Esophagus squamous epithelium (tissue), 5 donors: ENCODE measurements at places on chromosomes 6 and 20.

- no peak for DNase-seq
Observed at GRCh38 chr6:77136086-77136485, 327.2 kb downstream of the HTR1B start.

- no peak for DNase-seq
Observed at GRCh38 chr6:137403855-137404254, 90.3 kb downstream of the OLIG3 start.

DNA sequence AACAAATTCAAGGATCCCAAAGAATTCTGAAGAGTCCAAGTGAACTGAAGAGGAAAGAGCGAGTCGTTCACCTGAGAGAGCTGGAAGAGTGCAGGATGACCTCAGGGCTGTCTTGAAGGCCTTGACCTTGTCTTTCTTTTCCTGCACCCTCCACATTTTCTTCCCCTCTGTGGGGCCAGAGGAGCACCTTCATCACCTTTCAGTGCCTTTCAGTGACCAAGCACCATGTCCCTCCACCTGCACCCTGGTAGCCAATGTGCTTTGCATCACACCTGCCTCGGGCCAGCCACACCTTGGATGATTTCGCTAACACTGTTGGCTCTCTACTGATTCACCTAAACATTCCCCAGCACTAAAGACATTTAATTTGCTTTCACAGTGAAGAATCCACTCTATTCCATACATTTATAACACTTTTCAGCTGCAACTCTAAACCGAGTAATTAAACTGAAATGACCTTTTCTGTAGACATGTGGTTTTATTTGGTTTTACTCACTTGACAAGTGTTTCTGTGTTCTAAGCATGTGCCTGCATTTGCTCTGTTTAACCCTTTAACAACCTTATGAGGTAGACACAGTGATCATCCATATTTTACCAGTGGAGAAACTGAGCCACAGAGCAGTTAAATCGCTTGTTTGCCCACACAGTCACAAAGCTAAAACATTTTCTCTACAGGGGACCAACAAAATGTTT, 121.3 kb upstream of the CST7 start:
- no peak for DNase-seq

- no peak for DNase-seq
Observed at GRCh38 chr6:45513843-45514242, 136.1 kb upstream of the SUPT3H start.

DNA sequence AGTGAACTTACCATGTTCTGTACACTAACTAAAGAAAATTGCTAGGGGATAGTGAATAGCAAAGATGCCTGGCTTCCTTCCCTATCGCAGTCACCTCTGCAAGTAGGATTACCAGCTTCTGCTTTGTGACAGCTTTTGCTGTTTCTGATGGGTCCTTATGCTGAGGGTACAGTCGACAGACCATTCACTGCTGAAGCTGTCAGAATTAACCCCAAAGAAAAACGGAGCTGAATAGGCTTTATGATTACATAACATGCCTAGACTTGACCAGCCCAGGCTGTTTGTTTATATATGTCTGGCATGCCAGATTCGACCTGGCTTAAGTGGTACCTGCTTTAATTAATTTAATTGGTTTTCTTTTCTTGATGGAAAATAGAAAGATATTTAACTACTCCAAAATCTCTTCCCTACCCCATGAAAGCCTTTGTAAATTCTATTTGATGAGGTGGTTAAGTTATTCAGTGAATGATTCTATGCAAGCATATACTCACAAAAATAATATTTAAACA, 21.7 kb upstream of the PRELID3B start:
- DNase-seq, result no peak

DNA sequence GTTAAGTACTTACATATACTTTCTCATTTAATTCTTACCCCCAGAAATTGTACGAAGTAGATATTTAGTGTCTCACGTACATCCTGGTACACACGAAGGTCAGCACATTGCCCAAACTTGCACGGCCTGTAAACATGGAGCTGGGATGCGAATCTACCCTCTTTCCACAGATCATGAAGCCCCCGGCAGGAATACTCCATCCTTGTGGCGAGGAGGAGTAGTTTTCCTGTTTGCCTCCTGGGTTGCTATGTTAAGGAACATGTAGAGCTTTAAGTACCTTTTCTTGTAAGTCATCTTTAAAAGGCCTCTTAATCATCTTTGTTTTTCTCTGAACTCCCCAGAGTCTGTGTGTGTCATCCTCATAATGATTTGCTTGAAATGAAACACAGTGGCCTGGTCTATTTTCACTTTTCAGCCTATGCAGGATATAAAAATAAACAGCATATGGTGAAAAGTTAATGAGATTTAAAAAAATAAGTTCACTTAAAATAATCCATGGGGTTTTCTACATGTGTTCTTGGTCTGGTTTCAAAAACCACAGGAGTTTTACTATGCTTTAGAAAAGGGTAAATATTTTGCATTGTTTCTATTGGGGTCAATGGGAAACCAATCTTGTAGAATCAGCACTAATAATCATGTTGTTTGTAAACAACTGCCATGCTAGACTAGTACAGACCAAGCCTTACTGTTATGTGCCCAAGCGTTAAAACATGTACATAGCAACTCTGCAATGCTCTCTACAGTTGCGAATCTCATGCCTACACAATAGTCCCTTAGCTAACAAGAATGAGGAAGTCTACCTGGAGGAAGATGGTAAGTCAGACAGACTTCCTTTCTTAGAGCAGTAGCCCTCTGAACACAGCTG, 9.3 kb upstream of the ARID1B start:
- DNase-seq, result no peak

- no peak for DNase-seq
Observed at GRCh38 chr6:117449549-117450439, 24.1 kb upstream of the ROS1 start.

GRCh38 chr6:149405823-149406765, 6.0 kb downstream of the SUMO4 start:
- DNase-seq, result no peak

DNA sequence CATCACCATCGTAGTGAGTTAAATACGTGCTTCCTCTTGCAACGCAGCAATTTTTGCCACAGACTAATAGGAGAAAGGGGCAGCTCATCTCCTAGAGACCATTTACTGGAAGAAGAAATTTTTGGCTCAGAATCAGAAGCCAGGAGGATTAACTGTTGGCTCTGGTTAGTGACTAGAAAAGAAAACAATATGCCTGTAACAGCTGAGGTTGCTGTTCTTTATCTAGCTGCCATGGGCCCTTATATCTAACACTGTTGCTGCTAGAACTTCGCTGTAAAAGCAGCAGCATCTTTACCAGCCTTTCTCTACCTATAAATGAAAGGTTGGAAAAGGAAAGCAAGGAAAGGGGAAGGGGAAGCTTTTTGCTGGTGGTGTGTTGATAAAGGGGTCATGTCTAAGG, 65.9 kb downstream of the FAM135A start:
- no peak for DNase-seq

DNA sequence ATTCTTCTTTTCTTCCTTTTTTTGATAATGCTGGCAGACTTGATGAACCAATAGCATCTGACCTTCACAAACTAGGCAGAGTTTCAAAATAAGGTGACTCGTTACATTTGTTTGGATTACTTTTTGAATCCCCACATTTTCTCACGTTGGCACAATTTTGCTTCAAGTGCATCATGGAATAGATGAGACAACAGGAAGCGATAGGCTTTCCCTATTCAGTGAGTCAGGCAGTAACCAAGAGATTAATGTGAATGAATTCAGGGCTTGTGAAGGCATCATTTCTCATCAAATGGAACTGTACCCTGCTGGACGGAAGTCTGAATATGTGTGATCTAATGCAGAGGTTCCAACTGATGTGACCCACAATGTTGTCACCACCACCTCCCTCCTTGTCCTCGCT, 10.7 kb downstream of the RFPL4B start:
- DNase-seq, result no peak

DNA sequence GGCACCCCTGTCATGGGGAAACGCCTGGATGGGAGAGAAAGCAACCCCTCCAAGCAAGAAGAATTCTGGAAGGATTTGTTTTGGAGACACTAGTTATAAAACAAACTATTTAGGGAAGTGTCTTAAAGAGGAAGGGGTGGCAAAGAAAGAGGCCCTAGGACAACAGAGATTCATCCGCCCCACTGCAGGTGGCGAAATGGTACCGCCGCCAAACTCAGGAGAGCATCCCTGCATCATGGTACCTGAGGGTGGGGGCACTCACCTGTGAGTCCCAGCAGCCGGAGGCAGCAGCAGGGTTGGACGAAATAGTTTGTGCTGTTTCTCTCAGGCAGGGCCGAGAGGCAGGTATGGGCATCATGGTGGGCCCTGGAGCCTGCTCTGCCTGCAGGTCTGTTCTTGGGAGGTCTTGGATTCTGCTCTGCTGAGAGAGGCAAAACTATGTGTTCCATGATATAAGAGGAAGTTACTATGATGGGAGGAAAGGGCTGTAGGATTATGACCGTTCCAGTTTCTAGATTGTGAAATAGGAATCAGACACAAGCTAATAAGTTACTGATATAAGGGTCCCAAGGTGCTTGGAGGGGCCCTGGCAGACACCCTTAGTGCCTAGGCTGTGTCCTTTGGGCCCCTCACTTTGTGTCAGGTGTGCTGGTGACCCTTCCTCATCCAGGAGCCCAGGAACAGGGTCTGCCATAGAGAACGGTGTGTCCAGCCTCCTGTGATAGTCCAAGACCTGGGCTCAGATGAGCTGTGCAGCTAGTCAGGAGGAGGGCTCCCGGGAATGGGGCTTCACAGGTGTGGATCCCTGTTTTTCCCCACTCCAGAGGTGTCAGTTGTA, 20.4 kb downstream of the SIRPD start:
- DNase-seq, result no peak

DNA sequence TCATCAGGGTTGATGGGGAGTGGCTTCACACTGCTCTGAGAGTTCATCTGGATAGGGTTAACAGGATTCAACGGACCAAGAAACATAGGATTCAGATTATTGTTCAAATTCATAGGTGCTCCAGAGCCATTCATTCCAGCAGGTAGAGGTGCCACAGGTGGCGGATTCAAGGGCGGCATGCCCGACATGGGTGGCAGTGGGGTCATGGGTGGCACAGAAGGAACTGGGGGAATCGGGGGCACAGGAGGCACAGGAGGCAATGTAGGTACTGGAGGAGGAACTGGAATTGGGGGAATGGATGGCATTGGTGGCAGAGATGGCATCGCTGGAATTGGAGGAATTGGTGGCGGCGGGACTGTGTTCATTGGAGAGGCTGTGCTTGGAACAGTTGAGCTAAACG, 10.3 kb downstream of the CPNE1 start:
- DNase-seq, result no peak

DNA sequence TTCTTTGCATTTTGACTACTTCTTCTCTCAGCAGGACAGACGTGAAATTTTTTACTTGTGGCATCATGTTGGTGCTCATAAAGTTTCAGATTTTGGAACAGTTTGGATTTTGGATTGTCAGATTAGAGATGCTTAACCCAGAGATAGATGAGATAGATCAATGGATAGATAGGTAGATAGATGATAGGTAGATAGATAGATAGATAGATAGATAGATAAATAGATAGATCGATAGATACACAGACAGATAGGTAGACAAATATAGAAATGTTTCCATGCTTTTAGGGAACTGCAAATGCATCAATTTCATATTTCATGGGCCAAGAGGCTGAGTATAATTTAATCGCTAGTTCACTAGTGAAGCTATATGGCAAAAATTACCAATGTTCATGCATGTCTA, 981.5 kb upstream of the ADGRB3 start:
- no peak for DNase-seq

- no peak for DNase-seq
Observed at GRCh38 chr6:2693231-2693630, 57.5 kb downstream of the MYLK4 start.

DNA sequence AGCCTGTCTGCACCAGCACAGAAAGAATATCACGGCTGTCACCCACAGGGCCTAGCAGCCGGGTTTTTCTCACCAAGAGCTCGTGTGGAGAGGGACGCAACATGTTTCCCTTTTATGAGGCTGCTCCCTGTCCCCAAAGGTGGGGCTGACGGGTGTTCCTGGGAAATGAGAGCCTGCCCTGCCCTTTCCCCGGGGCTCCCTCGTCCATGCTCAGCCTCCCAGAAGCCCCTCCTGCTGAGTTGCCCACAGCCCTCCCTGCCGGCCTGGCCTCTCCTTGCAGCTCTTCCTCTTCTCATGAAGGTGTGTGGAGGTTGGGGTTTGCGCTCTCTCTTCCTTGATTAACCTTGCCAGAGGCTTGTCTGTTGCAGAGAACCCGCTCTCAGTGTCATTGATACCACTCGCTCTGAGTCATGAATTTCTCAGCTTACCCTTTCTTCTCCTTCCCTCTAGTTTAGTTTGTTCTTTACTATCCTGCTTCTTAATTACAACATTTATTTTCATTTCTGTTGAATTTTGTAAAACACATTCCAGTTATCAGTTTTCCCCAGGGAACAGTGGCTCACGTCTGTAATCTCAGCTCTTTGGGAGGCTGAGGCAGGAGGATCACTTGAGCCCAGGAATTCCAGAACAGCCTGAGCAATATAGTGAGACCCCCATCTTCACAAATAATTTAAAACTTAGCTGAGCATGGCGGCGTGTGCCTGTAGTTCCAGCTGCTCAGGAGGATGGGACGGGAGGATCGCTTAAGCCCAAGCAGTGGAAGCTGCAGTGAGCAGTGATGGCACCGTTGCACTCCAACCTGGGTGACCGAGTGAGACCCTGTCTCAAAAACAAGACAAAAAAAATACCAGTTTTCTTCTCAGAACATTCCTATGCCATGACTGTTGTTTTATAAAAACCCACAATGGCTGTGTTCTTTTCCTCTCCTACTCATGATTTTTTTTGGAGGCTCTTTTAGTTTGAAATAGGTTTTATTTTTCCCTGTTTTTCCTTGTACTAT, 103.8 kb downstream of the TMEM242 start:
- no peak for DNase-seq

GRCh38 chr20:45459606-45460005, 9.9 kb upstream of the WFDC2 start:
- DNase-seq, result no peak

GRCh38 chr6:138659998-138660397, 113.6 kb upstream of the CCDC28A start:
- DNase-seq, result no peak

GRCh38 chr20:4434681-4435080, 287.0 kb upstream of the PRND start:
- DNase-seq, result no peak

DNA sequence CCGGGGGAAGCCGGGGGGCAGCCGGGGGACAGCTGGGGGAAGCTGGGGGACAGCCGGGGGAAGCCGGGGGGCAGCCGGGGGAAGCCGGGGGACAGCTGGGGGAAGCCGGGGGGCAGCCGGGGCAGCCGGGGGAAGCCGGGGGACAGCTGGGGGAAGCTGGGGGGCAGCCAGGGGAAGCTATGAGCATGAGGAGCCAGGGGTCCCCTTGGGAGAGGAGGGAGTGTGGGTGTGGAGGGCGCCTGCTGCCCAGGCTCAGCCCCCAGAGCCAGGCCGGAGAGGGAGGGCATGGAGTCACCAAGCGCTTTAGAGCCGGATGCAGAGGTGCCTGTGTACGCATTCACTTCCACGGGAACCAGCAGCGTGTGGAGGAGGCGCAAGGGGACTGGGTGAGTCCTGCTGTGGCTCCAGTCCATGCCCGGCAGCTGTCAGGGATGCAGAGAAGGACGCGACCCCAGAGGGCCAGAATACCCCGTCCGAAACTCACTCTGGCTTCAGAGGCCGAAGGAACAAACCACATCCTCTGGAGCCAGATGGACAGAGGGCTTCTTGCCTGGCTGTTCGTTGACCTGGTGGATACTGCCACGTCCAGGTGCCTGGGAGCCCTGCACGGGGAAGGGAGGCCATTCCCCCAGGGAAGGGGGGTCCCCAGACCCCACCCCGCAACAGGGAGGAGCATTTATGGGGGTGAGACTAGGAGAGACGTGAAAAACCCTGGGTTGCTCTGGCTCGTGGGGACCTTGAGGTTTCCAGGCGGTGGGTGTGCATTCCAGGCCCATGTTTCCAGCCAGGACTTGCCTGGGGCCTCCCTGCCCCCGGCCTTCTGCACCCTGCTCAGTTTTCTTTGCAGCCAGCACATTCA, 26.5 kb upstream of the DACT2 start:
- no peak for DNase-seq
